ENCODE measurements at places on chromosomes 4 and X.

- no peak for DNase-seq
Measured at GRCh38 chr4:99447513-99447912, 12.4 kb upstream of the ADH7 start.

DNA sequence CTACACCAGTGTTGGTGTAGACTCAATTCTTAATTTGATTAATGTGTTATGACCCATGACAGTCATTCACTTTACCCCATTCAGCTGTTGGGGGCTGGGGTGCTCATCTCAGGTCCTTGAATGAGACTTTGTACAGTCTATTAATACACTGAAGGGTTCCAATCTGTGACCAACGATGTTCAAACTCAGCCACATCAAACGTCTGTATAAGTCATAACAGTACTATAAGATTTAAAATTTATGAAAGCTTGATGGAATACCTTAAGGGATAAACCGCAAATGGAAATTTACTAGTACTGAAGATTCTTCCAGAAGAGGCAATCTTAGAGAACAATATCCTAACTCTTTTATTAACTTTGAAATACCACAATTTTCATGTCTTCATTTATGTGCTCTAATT is 33.7 kb downstream of the REST start:
- DNase-seq = no peak

DNA sequence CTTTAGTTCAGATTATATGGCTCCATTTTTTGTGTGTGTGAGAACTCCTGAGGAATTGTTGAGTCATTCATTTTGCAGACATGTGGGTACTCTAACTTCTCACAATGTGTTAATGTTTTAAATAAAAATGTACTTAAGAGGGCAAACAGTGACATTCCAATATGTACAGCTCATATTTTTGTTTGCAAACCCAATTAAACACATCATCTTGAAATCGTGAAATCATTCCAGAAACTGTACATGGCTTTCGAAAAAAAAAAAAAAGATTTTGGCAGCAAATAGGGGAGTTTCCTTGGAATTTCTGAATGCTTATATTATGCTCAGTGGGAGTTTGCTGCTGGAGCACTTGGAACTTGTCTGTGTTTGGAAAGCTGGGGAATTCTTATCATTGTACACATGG is 85.0 kb downstream of the HPGD start:
- DNase-seq = no peak

GRCh38 chr4:127618427-127618826 is 14.3 kb upstream of the INTU start:
- DNase-seq = no peak

- no peak for DNase-seq
Measured at GRCh38 chr4:9859810-9860209, 78.4 kb downstream of the DRD5 start.

- no peak for DNase-seq
Measured at GRCh38 chr4:98110214-98110613, 33.1 kb downstream of the STPG2 start.

GRCh38 chrX:154310616-154311536 is 15.3 kb downstream of the TKTL1 start:
- no peak for DNase-seq

DNA sequence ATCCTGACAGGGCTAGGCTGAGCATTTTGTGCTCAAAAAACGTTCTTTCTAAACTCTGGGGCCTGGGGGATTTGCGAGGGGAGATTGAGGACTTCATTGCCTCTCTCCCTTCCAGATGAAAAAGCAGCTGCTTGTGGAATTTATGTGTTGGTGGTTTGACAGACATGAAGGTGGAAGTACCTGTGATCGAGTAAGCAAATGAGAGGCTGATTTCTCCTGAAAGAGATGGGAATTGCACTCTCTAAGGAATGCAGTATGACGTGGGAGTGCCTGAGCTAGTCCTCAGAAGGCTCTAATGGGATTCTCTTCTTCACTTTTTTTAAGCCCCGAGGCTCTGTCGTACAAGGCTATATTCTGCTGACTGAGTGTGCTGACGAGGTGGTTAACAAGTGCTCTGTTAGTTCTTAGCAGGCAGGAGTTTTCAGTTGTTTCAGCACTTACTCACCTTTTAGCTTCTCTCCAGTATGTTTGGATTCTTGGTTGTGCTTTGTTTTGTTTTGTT is 426.8 kb upstream of the CNKSR2 start:
- no peak for DNase-seq

DNA sequence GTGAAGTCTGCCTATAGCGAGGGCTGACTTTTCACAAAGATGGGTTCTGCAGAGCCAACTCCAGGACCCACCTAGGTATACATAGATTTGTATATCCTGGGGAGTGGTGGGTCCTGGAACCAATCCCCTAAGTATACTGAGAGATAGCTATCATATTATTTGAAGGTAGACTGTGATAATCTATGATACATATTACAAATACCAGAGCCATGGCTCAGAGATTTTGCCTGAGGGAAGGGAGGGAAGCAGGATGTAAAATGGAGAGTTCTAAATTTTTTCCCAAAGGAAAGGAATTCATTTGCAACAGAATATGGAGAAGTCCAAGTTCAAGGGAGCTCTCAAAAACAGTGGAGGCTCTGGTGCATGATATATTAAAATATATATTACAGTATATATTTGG is 7.2 kb downstream of the TCEAL3 start:
- DNase-seq = no peak

- DNase-seq = no peak
Measured at GRCh38 chr4:2272026-2272827, 10.3 kb upstream of the MXD4 start.

- no peak for DNase-seq
Measured at GRCh38 chr4:57099363-57099762, 10.8 kb downstream of the IGFBP7 start.

DNA sequence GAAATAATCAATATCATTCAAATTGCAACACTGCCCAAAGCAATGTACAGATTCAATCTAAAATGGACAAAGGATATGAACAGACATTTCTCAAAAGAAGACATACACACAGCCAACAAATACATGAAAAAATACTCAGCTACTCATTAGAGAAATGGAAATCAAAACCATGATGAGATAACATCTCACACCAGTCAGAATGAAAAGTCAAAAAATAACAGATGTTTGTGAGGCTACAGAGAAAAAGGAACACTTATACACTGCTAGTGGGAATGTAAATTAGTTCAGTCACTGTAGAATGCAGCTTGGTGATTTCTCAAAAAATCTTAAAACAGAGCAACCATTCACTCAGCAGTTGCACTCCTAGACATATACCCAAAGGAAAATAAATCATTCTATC is 205.2 kb downstream of the DKK2 start:
- no peak for DNase-seq

- no peak for DNase-seq
Measured at GRCh38 chr4:5732158-5732557, 21.2 kb downstream of the EVC start.

DNA sequence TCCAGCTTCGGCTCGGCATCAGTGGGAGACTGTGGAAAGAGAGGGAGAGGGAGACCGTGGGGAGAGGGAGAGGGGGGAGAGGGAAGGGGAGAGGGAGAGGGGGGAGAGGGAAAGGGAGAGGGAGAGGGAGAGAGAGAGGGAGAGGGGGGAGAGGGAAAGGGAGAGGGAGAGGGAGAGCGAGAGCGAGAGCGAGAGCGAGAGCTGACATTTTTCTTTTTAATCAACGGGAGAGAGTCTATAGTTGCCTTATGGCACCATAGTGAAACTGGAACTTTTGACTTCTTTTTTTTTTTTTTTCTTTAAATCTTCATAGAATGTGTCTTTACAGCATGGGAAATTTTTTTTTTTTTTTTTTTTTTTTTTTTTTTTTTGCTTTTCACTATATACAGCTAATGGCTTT is 94.7 kb upstream of the NUDT6 start:
- no peak for DNase-seq

GRCh38 chrX:136710325-136710951 is 62.5 kb downstream of the CD40LG start:
- no peak for DNase-seq

DNA sequence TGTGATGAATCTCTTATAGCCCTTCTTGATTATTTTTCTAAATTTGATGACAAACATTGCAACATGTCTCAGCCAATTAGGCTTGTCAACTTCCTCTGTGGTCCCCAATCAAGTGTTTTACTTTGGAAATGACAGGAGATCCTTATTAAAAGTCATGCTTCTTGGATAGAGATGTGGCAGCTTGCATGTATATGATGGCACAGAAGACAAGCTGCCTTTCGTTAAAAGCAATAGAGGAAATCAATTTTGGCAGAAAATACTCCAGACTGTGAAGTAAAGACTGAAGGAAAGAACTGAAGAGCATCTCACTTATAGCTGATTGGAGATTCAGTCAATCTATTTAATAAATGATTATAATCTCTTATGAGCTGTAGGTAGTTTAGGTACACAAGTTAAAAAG is 419.6 kb downstream of the PCDH7 start:
- no peak for DNase-seq

DNA sequence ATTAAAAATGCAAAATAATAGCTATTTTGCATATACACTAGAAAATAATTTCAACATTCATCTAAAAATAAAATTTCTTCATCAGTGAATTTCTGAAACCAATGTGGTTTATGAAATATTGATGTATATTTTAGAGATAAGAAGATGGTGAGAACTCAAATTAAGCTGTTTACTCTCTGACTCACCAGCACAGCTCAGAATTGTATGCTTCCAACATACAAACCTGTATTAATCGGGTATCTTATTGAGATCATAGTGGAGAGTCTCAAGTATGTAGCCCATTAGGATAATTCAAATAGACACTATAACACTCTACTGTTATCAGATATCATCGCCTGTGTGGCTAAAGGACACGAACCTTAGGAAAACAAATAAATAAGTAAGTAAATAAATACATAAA is 899.5 kb upstream of the INTU start:
- no peak for DNase-seq

DNA sequence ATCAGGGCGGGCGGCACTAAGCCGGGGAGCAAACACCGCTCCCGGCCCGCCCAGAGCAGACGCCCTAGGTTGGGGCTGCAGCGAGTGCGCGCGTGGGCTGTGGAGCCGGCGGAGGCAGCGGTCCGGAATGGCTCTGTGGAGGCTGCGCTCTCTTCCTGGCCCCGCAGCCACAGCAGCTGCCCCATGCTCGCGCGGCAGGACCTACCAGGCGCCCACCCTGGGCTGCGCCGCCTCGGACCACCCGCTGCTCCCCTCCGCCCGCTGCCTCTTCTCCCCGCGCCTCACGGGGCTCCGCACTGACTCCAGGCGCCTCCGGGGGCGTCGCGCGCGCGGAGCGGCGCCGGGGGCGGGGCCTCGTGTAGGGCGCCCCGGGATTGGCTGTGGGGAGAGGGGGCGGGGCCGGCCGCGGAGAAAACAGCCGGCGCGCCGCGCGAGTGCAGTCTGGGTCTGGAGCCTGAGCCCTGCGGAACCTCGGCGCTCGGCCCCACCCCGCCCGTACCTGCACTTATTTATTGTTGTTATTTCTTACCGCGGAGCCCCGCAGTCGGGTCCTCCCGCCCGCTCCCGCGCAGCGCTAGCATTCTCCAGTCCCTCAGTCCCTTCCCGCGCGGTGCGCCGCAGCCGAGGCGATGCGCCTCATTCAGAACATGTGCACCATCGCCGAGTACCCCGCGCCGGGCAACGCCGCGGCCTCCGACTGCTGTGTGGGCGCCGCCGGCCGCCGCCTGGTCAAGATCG is at the start of gene RASL11B:
RASL11B (plus strand) TSS at position 439 of the 738 bp plus-strand sequence; CDS start at position 630, 191 bp downstream.
- DNase-seq = peak; percentile 71

DNA sequence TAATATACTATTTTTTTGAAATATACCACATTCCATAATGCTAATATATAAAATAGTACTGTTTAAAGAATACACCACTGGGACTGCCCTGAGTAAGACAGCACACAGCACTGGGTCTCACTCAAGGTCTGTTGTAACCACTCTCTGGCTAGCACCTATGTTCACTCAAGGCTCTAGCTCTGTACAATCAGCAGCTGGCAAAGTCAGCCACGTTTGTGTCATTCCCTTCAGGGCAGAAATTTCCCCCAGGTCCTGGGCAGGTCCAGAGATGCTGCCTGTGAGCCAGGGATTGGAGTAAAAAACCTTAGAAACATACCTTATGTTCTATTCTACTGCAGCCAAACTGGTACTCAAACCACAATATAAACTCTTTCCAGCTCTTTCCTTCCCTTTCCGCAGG is 1160.2 kb upstream of the ADGRL3 start:
- no peak for DNase-seq

- DNase-seq = no peak
Measured at GRCh38 chrX:78665342-78665741, 6.2 kb upstream of the RTL3 start.

GRCh38 chrX:135497736-135498135 is 22.7 kb upstream of the INTS6L start:
- no peak for DNase-seq

- no peak for DNase-seq
Measured at GRCh38 chrX:97155816-97156215, 272.1 kb downstream of the RPA4 start.

DNA sequence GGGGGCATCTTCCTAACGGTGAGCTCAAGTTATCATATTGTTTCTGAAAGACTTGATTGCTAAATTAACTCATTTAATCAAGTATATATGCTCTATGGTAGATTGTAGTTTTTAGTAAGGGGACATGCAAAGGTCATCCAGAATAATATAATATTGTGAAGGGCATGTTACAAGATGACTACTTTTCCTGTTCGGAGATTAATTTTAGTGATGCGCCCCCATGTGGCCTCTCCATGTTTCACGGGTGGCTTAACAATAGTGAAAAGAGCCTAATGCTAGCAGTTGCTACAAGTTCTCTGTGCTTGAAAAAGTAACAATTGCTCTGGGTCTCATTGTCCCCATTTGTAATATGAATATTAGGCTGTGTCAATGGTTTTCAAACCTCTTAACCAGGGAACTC is 12.2 kb downstream of the SMPX start:
- no peak for DNase-seq

GRCh38 chrX:74465424-74465823 is 44.1 kb downstream of the SLC16A2 start:
- DNase-seq = no peak

GRCh38 chr4:123874063-123874462 is 477.5 kb downstream of the SPRY1 start:
- no peak for DNase-seq

DNA sequence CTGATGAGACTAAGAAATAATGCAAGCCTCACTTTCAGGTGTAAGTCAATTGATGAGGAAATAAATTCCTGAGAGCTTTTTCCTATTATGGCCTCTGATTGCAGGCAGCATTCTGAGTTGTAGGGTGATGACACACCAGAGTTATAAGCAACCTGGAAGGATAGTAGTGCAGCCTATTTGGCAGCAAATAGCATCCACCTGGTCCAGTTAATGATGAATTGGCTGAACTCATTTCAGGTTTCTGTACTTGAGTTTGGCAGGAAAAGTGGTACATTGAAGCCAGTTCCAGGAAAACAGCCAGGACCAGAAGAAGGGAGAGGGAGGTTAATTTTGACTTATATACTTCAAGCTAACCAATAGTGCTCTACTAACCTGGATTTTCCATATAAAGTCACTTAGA is 316.8 kb downstream of the NAF1 start:
- no peak for DNase-seq

- DNase-seq = no peak
Measured at GRCh38 chr4:54102531-54103106, 2.7 kb downstream of the GSX2 start.

DNA sequence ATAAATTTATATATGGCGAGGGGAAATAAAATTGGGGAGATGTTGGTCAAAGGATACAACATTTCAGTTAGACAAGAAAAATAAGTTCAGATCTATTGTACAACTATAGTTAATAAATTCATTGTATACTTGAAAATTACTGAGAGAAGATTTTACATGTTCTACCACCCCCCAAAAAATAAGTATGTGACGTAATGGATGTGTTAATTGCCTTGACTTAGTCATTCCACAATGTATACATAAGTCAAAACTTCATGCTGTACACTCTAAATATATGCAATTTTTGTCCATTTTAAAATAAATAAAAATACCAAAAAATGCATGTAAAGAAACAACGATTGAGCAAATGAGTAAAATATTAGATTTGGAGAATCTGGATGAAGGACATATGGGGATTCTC is 1.8 kb downstream of the USP11 start:
- no peak for DNase-seq
